Activated gamma-delta T cell (primary cell): ENCODE measurements at places on chromosomes 5 and 9.

DNA sequence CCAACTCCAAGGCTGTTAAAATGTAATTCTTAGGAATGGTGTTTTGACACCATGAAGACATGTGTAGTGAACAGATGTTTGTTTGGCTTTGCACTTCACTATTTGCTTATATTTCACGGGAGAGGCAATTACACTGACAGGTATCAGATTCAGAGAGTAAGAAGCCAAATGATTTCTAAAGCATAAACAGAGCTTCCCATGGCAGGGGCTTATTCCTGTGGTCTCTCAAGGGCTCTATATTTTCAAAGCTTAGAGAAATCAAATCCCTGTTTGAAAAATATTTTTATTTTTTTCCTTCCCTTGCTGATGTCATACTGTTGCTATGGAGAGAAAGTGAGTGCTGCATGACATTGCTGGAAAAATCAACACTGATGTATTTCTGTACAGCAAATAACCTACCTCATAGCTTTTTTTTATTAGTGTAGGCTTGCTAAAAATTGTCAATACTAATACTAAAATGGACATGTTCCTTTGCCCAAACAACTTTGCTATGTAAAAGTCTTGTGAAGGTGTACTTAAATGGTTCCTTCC is 161.4 kb downstream of the GIN1 start:
- DNase-seq: no peak

DNA sequence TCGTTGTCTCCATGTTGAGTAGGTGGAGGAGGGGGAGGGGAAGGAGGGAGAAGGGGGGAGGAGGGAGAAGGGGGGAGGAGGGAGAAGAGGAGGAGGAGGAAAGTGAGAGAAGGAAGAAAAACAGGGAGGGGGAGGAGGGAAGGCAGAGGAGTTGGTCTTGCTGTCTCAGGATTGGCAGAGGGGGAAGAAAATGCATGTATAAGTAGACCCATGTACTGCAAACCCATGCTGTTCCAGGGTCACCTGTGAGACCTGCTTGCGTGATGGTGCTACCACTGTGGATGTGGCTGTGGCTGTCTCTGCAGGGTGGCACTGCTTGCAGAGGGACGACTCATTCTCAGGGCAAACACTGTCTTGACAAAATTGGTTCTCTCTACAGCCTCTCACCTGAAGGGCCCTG is 76.3 kb downstream of the PTCH1 start:
- no peak for DNase-seq

GRCh38 chr5:108561416-108562204 is 179.7 kb upstream of the FBXL17 start:
- no peak for DNase-seq

DNA sequence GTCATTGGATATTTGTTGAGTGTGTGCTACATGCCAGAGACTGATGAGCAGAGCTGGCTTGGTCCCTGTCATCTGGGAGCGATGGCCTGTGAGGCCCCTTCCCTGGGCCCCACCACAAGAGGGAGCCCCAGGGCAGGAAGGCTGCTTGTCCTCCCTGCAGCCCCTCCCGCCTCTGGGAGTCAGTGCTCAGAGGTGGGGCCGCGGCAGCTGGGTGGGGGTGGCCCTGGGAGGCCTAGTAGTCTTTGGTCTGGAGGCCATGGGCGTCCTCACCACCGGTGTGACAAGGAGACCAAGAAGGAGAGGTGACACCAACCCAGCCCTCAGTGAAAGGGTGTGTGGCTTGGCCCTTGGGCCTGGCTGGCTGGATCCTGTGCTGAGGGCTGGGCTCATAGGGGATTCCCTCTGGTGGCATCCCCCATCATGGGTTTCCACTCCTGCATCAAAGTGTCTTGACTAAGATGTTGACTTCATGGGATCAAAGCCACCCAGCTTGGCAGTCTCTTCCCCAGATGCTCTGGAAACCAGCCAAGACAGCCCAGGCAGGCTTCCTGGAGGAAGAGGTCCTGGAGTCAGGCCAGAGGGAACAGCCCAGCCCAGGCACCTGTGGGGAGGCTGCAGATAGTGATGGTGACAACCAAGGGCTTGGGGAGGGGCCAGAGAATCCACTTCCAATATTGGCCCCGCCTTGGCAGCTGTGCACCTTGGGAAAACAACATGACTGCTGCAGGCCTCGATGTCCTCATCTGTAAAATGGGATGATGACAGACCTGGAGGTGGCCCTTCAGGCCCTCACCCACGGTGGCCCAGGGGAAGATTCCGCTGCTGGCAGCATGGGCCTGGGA is 166.7 kb downstream of the GAPVD1 start:
- no peak for DNase-seq

- DNase-seq: no peak
Observed at GRCh38 chr5:149664666-149665415, 65.3 kb upstream of the PPARGC1B start.

DNA sequence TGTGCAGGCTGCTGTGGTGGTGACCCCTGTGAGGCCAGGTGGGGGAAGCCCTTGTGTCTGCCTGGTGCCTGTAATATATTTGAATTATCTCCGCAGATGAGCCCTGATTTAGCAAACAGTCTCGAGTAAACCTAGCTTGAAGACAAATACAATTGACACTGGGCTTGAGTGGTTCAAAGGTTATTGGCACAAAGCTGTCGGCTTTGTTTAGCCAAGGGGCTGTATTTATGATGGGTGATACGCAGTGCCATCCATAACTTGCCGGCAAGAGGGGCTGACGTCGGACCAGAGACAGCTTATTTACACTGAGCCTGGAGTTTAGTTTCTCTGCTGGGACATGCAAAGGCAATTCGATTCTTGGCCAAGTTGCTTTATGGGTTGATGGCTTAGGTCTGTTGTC is 20.0 kb upstream of the PITX1 start:
- no peak for DNase-seq

- no peak for DNase-seq
Observed at GRCh38 chr9:130977811-130978221, 31.2 kb upstream of the LAMC3 start.

- no peak for DNase-seq
Observed at GRCh38 chr9:1046639-1047572, 3.3 kb upstream of the DMRT2 start.

- DNase-seq: no peak
Observed at GRCh38 chr5:96470785-96471184, 37.7 kb upstream of the PCSK1 start.
